Activated CD4-positive, alpha-beta T cell treated with anti-CD3 and anti-CD28 coated beads for 36 hours (primary cell): ENCODE measurements at places on chromosomes 11 and 22. TPM values are rescaled to one million over a fixed set of nuclear protein-coding genes. Genes with fewer than 3 reads are reported as not detected.

CD3D gene
- 331 TPM for total RNA-seq

DMC1 gene
- 18.9 TPM for total RNA-seq

RIN1 gene
- total RNA-seq = 1.6 TPM

DDX10 gene
- 50.9 TPM for total RNA-seq

GPR83 gene
- 0.07 TPM for total RNA-seq

SERHL2 gene
- 0.78 TPM for total RNA-seq

SLC22A8 gene
- not detected for total RNA-seq

LUZP2 gene
- not detected for total RNA-seq
